Osteocyte (in vitro differentiated cells): ENCODE measurements at places on chromosomes 6 and 20. TPM values are rescaled to one million over a fixed set of nuclear protein-coding genes. Genes with fewer than 3 reads are reported as not detected.

DNA sequence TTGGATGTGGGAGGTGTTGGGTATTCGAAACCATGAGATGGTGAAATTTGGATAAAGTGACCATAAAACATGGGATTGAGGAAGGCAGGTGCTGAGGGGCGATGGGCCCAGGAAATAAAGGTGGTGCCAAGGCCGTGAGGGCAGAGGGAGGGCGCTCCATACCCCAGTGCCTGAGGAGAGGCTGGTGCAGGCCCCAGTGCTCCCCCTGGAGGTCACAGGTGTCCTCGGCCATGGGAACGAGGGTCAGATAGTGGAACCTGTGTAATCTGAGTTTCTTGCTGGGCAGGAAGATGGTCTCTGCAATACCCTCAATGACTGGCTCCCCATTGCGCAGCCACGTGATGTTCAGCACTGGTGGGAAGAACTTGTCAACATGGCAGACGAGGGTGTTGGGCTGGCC lies 16.2 kb downstream of the HLA-DPB1 start:
- DNase-seq, result no peak

DNA sequence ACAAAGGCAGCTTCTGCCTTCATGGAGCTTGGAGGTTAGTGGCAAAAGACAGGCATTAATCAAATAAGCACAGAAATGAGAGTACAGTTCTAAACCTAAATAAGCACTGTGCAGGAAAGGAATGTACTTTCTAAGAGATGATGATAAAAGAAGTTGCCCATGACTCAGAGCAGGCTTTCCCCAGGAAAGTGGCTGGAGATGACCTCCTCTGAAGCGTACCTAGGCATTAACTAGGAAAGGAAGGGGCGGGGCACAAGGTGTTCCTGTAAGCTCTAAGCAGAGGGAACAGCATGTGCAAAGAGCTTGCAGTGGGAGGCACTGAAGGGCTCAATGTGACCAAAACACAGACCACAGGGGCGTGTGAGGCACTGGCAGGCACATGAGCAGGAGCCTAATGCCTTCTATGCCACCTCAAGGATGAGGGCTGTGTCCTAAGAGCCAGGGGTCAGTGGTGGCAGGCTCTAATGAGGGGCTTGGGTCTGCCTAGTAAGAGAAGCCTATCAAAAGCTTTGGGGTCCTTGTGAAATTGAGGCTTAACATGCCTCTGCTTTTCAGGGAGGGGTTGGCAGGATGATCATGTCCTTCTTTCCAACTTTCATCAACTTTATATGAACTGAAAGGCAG lies 4.9 kb downstream of the SSTR4 start:
- no peak for DNase-seq

Gene CD40
- total RNA-seq, result 1.6 and 2.2 TPM in 2 replicates

Gene ADGB
- not detected in 2 replicates for total RNA-seq

Gene PIGT
- total RNA-seq, result 137 and 140 TPM in 2 replicates

DNA sequence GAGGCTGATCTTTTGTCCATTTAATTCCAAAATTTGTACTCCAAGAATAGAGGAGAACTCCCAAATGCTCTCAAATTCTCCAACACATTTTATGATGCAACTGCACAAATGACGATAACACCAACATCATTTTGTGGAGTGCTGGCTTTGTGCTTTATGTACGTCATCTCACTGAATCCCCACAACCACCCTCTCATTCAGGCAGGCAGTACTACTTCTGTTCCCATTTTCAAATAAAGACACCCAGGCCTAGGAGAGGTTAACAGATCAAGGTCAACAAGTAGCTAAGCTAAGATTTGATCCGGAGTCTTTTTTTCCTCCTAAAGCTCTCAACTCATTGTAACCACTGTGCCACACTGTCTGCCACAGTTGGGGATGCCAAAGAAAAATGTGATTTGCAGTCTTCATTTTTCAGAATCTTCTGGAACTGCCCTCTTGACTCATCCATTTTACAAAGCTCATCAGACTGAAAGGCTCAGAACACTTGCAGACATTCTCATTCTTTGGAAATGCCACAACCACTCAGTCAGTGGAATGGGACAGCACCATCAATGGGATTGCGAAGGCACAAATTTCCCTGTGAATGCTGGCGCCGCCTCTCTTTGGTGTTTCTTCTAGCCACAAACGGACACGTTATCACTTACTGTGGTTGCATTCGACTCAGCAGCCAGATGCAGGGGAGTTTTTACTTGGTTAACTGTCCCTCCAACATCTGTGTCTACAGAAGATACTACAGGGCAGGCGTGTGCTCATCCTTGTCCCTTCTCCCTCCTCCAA lies 184.4 kb downstream of the GJA10 start:
- no peak for DNase-seq

GRCh38 chr20:4413314-4414049 lies 308.2 kb upstream of the PRND start:
- DNase-seq, result no peak

Gene PBOV1
- not detected in 2 replicates for total RNA-seq

DNA sequence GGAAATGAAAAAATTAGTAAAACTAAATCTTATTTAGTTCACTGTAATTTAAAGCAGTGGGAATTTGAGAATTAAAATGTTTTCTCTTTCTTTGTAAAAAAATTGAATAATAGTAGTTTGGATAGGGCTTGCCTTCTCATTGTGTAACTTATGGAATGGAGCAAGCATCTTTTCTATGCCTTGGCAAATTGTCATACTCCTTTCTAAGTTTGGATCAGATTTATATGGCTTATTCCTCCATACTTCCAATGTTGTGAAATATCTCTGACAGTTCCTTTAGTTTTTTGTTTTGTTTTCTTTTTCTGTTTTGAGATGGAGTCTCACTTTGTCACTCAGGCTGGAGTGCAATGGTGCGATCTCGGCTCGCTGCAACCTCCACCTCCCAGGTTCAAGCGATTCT lies 176.4 kb downstream of the SAMD5 start:
- DNase-seq, result no peak

Gene ID4
- total RNA-seq, result 42.5 and 46.8 TPM in 2 replicates

- no peak for DNase-seq
These were observed 130.8 kb downstream of the SCAF8 start for GRCh38 chr6:154864066-154864430.

DNA sequence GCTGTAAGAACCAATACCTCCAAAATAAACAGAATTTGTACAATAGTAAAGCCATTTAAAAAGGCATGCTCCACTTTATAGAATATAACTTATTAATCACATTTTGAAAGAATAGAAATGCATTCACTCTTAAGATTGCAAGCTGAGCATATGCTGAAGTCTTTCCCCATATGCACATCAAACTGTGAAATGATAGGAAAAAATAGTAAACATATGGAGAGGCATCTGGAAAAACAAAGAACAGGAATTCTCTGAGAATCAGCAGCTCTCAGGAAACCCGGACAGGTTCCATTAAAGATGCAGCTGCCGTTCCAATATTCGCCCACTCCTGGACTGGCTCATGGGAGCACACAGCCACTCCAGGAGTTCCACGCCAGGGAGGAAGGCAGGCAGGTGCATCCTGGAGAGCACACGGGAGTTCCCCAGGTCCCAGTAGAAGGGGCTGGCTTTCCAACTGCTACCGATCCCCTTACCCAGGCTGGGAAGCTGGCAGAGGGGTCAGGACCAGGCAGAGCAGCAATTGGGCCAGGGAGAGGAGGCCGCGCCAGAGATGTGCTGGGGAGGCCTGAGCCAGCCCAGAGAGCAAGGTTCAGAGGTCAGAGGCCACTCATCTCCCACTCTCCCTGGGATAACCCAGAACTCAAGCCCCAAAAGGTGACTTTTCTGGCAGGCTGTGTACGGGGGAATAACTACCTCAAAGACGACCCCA lies 111.1 kb downstream of the DLL1 start:
- peak; percentile 69 for DNase-seq

DNA sequence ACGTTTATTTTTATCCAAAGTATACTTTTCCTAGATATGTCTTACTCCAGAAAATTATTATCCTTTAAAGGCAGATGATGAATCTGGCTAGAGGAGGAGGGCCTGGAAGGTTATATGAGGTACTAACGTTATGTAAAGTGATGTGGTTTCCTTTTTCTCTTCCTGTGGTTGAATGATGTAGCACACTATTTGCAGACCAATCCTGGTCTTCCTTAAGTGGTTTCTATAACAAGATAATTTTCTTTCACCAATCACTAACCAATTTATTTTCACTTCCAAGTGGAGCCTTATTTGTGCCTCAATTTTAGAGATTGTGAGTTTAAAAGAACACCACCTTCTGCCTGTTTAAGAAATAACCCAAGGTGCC lies 154.6 kb upstream of the SOX4 start:
- no peak for DNase-seq

- no peak for DNase-seq
These were observed 135.7 kb downstream of the OR2B2 start for GRCh38 chr6:27776504-27776903.

Gene PTCHD4
- 0.91 and 1.3 TPM in 2 replicates for total RNA-seq

Gene ZNF165
- total RNA-seq, result 0.32 and 0.78 TPM in 2 replicates

DNA sequence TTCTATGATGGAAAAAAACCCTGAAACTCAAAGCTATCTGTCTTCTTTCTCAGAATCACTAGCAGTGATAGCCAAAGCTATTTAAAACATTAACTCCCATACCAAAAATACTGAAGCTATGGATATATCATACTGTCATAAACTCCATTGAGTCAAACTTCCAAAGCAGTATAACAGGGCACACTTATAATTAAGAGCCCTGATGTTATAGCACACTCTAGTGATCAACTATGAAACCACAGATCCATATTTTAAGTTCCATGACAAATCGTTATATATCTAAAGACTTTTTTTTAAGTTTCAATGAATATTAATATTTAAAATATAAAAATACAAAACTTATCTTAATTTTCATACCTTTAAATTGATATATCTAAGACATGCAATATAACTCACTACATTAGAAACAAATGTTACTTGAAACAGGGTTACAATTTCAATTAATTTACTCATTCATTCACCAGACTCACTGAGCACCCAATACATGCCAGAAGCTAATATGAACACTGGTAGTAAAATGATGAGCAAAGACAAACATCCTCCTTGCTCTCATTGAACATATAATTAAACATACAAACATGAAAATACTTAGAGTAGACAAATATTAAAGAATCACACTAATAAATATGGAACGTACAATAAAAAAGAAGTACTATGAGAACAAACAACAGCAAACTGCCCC lies 69.3 kb downstream of the IBTK start:
- DNase-seq, result no peak

- no peak for DNase-seq
These were observed 256.2 kb upstream of the IRAK1BP1 start for GRCh38 chr6:78611102-78611620.

DNA sequence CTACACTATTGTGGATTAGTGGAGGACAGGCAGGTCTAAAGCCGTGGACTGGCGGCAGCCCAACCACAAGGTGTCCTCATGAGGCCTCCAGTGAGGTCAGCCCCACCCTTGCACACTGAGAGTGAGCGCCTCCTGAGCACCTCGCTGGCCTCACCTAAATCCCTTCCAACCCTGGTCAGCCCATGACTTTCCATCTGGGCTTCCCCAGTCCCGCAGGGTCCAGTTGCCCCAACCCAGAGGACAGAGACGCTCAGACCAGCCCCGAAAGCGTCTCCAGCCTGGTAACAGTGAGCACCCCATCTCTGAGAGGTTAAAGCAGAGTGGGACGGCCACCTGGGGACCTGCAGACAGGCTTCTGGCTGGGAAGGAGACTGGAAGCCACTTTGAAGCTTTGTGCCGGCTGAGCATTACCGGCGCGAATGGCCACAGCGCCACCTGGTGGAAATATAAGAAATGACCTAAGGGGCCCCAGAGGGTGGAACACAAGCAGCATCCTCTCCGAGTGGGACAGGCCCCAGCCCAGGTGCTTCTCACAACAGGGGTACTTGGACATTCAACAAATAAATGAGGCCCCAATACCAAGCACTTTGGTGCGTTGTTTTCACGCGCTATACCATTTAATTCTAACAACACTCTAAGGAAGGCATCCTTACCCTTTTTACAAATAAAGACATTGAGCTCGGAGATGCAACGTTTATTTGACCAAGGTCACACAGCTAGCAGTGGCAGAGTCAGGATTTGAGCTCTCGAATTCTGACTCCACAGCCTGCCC lies 65.7 kb upstream of the TOP1 start:
- DNase-seq, result peak; percentile 92

GRCh38 chr20:58433759-58434158 lies 44.7 kb downstream of the VAPB start:
- DNase-seq, result no peak

- DNase-seq, result no peak
These were observed 398.2 kb downstream of the COL12A1 start for GRCh38 chr6:74807674-74808073.

DNA sequence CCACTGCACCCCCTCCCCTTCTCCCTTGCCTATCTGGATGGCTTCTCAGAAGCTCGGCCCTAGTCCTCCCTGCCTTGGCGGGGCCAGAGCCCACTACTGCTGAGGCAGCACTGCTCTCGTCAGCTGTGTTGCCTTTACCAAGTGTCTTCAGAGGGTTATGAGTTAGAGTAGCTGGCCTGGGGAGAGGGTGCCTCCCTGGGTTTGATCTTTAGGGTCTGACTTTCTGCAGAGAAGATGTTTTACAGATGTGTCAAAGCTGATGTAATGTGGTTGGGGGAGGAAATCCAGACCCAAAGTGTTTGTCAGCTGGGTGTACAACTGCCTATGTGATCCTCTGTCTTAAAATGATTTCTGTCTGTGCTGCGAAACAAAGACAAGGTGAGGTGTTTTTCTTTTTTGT lies 30.4 kb upstream of the PI16 start:
- no peak for DNase-seq

Gene PRPH2
- total RNA-seq, result not detected in 2 replicates

Gene ZC2HC1B
- not detected in 2 replicates for total RNA-seq

GRCh38 chr6:47169785-47170616 lies 127.9 kb upstream of the ADGRF1 start:
- no peak for DNase-seq

Gene ADGRF5
- total RNA-seq, result not detected in 2 replicates

GRCh38 chr6:34227761-34228421 lies 8.8 kb upstream of the HMGA1 start:
- no peak for DNase-seq

Gene ARMC12
- total RNA-seq, result 1.3 and 2.5 TPM in 2 replicates

- DNase-seq, result no peak
These were observed 301.0 kb downstream of the FARS2 start for GRCh38 chr6:5562277-5562676.

- DNase-seq, result no peak
These were observed 13.1 kb downstream of the UTRN start for GRCh38 chr6:144298194-144298593.

DNA sequence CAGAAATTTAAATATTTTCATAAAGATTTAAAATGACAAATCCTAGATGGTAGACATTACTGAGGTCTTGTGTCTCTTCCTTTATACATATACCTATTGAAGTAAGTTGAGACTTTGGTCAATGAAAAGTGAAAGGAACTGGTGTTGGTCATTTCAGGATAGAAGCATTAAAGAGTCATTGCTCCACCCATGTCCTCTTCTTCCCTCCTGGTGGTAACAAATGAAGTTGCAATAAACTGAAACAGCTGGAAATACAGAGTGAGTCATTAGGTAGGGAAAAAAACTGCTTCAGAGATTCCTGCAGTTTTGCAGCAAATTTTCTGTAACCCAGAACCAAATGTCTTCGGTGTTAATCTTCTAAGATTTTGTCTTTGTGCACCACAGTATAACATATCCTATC lies 448.0 kb downstream of the EYS start:
- DNase-seq, result no peak

Gene PPP1R14C
- 0.46 and 0.60 TPM in 2 replicates for total RNA-seq
